ENCODE measurements at places on chromosomes 6 and 20. TPM values are rescaled to one million over a fixed set of nuclear protein-coding genes. Genes with fewer than 3 reads are reported as not detected.

DNA sequence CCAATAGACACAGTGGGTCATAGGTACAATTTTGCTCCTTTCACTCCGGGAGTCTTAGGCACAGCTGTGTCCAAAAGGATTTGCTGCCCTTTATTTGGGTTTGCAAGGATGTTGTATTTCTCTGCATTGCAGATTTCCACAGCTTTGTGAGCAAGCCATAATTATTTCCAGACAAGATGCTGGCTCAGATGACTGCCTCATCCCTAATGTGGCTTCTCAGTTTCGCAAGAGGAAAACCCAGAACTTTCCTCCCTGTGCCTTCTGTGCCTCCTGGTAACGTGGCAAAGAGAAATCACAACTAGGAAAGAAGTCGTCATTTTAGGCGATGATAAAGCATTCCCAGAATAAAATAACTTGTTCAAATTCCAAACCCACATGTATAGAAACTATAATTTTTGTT lies 33.7 kb downstream of the FAM50B start:
- DNase-seq = no peak

- DNase-seq = no peak
Measured at GRCh38 chr6:14754751-14755513, 490.9 kb upstream of the JARID2 start.

Gene CCR6
- polyA plus RNA-seq = not detected

GRCh38 chr6:144248003-144248402 lies 37.1 kb upstream of the UTRN start:
- no peak for DNase-seq

GRCh38 chr6:149209871-149210775 lies 107.4 kb upstream of the TAB2 start:
- no peak for DNase-seq

DNA sequence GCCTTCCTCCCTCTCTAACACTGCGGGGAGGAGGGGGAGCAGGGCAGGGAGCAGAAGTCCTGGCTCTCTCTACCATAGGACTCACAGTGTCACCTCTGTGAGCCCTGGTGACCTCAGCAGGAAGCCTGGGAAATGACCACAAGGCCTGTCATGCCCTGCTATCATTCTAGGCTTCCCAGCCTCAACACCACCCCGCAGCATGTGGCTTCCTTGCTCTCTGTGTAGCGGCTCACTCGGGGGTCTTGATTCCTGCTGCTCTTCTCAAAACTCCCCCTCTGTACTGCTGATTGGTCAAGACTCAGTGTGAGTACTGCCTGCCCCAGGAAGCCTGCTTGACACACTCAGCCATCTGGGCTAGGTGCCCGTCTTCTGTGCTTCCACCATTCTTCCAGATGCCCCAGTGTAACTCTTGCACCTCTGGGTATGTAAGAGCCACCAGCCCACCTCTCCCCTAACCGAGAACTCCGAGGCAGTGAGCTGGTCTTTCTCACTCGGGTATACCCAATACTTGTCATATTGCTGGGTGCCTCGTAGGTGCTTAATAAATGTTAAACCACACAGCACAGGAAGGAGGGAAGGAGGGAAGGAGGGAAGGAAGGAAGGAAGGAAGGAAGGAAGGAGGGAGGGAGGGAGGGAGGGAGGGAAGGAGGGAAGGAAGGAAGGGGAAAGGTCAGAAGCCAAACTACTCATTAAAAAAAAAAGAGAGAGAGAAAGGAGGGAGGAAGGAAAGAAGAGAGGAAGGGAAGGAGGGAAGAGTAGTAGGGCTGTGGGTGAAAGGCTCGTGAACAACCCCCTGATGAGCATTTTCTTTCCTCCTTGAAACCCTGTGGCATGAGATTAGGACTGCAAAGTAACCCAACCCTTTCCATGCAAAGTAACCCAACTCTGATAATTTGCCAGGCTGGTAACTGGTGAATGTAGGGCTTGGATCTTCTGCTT lies 5.0 kb downstream of the MDFI start:
- DNase-seq = no peak

GRCh38 chr6:152221806-152222628 lies 414.5 kb downstream of the ESR1 start:
- no peak for DNase-seq

DNA sequence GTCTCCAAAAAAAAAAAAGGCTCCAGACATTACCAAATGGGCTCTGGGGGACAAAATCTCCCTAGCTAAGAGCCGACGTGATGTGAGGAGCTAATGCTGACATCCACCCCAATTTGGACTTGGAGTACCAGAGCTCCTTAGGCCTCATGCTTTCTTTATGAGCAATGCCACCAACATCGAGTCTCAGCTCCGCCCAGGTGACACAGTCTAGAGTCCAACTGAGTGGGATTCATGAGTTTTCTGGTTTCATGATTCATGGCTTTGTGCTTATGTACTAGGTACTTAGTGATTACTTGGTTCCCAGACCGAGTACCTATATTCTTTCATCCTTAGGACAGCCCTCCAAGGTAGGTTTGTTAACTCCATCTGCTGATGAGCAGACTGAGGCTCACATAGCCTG lies 4.4 kb downstream of the ANKRD60 start:
- DNase-seq = no peak

Gene GABRR1
- polyA plus RNA-seq = 2.1 TPM

- no peak for DNase-seq
Measured at GRCh38 chr20:57810511-57811373, 100.9 kb upstream of the PMEPA1 start.

GRCh38 chr6:152136449-152136825 lies 329.0 kb downstream of the ESR1 start:
- DNase-seq = no peak

Gene EIF6
- 147 TPM for polyA plus RNA-seq

- DNase-seq = no peak
Measured at GRCh38 chr6:31170600-31170881, at the start of gene POU5F1. Gene POU5F1, minus strand, starts transcription at chr6:31170682. Its CDS starts 62 bp downstream, at chr6:31170620.

- DNase-seq = no peak
Measured at GRCh38 chr6:91720324-91720723, 1133.5 kb upstream of the MAP3K7 start.

Gene GPLD1
- polyA plus RNA-seq = 3.5 TPM

GRCh38 chr20:57508381-57508780 lies 16.6 kb downstream of the CTCFL start:
- no peak for DNase-seq

DNA sequence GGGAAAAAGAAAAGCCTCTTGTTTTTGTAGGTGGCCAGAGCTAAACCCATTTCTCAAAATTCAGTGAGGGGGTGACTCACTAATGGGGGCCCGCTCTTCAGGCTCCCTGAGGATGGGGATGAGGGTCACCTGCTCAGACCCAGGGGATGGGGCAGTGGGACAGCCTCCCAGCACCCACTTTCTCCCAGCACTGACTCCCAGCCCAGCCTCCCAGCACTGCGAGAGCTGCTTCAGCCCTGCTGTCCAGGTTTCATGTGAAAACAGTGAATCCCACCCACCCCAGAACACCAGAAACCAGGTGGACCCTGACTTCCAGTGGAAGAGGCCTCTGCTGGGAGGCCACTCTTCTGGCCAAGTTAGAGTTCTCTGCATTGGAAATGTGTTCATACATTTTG lies 362.6 kb downstream of the CDH4 start:
- no peak for DNase-seq

Gene DYNLT2
- polyA plus RNA-seq = 6.5 TPM

DNA sequence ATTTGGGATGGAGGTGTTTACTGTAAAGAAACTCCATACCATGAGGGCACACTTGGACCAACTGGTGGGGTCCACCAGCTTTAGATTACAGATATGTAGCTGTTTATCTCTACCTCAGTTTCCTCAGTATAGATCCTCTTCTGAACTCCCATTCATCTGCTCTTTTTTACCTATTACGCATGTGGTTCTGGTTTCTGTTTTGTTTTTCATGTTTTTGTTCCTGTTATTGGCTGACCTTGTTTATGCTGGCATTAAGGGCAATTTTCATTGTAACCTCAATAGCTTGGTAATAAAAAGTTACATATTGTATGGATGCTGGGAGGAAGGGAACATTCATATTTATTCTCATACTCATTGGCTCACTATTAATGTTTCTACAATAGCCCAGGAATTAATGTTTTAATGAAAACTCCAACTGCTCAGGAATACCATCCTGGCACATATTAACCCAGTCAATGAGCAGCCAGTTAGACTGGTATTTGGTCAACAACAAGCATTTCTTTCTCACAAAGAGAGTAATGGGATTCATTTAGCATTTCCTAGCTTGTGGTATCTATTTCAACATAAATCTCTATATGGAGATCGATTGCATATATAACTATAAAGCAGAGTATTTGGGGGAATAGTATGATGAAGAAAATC lies 83.8 kb upstream of the FAM184A start:
- no peak for DNase-seq

Gene TFAP2C
- polyA plus RNA-seq = 1.2 TPM

DNA sequence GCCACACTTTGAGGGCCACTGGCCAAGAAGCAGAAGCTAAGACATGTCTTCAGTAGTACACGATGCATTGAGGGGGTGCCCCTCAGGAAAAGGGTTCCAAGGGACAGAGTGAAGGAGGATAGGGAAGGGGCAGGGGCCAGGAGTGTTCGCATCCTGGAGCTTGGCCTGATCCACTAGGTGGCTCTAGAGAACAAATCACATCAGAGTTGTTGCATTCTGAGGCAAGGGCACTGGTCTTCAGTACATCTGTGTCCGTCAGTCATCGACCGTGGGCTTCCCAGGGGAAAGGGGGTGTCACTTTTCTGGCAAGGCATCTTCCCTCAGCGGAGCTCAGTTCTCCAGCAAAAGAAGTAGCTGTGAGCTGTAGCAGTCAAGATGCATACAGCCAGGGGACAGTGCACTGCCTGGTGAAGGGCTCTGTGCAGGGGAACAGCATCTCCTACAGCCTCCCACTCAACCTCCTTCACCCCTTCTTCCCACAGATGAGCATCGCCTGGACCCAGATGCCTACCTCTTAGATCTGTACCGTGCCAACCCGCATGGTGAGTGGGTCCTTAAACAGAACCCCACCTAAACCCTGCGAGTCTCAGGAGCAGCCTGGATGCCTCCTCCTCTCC lies 47.8 kb downstream of the ARHGAP40 start:
- DNase-seq = no peak

GRCh38 chr20:15703171-15703911 lies 869.9 kb downstream of the KIF16B start:
- no peak for DNase-seq

GRCh38 chr20:6044115-6044514 lies 9.7 kb downstream of the LRRN4 start:
- DNase-seq = no peak

DNA sequence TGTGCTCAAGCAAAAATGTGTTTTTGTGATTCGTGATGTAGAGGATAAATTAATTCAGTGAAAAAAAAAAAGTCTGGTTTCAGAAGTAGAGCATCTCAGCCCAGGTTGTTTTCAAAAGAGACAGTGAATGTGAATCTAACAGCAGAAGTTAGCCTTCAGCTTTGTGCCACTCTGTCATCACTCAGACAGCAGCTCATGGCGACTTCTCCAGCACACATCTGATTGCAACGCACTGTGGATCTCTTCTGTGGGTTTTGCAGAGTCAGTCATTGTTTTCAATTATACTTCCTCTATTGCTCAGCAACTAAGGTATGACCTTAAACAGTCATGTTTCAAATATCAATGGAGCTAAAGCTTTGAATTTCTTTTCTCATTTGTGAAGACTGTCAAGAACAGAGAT lies 335.5 kb upstream of the POU3F2 start:
- no peak for DNase-seq

Gene SYTL3
- 3.5 TPM for polyA plus RNA-seq

DNA sequence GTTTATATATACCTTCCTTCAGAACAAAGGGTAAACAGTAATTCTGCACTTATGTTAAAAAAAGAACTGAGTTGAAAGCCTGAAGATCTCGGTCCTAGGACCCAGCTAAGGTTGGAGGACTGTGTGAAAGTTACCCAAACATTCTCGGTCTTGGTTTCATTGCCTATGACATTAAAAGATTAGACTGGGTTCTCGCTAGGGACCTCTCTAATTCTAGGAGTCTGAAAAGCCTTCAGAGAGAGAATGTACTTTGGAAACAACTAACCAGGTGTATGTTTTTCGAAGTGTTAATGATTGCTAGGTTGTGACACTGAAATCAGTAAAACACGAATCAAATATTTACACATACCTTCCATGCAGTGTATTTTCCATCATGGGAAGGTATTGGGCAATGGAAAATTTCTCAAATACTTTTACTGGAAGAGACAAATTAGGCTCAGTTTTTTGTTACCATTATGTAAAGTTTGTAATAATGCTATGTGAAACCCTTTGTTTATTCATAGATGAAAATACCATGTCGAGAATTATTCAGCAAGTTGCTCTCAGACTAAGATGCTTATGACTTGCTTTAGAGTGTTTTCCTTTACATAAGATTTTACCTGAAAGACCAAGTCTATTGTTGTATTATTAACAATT lies 113.7 kb upstream of the LOC128125822 start:
- DNase-seq = no peak

Gene PAK1IP1
- 23.6 TPM for polyA plus RNA-seq

- DNase-seq = no peak
Measured at GRCh38 chr6:162116902-162117525, 610.6 kb downstream of the PRKN start.

DNA sequence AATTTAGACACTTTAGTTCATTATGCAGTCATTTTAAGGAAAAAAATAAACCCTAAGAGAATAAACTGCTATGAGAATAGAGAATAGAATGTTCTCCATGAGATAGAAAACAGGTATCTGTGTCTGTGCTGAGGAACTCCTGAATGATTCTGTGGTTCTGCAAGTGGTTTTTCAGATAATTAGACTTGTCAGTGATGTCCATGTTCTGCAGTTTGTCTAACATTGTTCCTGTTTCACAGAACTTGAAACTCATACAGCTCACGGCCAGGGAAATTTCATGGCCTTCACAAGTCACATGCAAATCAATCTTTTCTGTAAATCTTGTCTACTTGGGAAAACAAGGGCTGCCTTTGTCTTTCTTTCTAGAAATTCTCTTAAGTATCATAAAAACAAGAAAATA lies 73.4 kb upstream of the HMGCLL1 start:
- DNase-seq = no peak

DNA sequence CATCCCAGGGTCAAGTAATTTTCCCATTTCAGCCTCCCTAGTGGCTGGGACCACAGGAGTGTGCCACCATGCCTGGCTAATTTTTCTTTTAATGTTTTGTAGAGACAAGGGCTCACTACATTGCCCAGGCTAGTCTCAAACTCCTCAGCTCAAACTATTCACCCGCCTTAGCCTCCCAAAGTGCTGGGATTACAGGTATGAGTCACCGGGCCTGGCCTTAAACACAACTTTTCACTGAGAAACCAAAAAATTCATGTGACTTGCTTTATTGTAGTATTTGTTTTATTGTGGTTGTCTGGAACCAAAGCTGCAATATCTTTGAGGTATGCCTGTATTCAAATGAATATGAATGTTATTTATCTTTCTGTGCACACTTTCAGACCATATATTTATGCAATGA lies 72.2 kb downstream of the RWDD2A start:
- DNase-seq = no peak

Gene CCNC
- 87.9 TPM for polyA plus RNA-seq

DNA sequence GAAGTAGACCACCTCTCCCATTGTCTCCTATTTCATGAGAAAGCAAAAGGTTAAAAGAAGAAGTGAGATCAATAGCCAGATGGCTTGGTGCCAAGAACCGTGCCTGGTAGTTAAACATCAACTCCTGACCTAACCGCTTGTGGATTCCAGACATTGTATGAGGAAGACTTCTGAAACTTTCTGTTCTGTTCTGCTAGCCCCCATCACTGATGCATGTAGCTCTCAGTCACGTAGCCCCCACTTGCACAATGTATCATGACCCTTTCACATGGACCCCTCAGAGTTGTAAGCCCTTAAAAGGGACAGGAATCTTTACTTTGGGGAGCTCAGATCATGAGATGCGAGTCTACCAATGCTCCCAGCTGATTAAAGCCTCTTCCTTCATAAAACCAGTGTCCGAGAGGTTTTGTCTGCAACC lies 301.2 kb downstream of the RNGTT start:
- DNase-seq = no peak

Gene UNC5CL
- 4.7 TPM for polyA plus RNA-seq

GRCh38 chr6:144613859-144614258 lies 328.7 kb downstream of the UTRN start:
- no peak for DNase-seq

Data from left renal cortex interstitium (tissue), 4 donors.